ENCODE measurements at places on chromosomes 13 and 19.

- no peak for DNase-seq
Observed at GRCh38 chr13:36089130-36089647, 42.0 kb downstream of the DCLK1 start.

- no peak for DNase-seq
Observed at GRCh38 chr19:28388988-28389387, 824.0 kb downstream of the UQCRFS1 start.

DNA sequence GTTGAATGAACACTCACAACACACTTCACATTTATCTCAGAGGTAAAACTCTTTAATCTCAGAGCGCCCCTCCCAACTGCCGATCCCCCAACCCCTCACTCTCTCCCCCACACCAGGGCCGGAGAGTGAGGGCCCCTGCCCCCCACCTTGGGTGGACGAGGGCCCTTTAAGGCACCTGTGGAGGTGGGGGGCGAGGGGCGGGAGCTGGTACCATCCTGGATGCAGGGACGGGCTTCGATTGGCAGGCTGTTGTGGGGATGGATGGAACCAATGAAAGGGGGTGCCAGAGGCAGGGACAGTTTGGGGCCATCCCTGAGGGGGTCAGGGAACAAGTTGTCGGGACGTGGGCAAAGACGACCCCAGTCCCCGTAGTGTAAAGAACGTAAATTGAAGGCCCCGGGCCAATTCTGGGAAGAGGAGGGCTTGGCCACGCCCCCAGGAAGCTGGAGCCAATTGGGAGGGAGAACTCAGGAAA, 1.7 kb upstream of the PNKP start:
- no peak for DNase-seq

DNA sequence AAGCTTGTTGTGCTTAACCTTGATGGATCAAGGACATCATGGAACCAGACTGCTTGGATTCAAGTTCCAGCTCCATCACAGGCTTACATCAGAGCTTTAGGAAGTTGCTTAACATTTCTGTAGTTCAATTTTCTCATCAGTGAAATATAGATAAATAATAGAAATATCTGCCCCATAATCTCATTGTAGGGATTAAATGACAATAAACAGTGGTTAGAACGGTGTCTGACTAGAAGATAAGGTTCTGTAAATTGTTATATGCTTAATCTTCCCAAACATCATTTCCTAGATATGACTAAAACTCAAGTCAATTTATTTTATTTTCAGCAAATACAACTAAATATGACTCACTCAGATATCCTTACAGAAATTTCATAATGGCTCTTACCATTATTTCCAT, 83.5 kb downstream of the SLITRK1 start:
- peak; percentile 69 for DNase-seq

GRCh38 chr13:81246556-81246955, 905.6 kb upstream of the SPRY2 start:
- no peak for DNase-seq

DNA sequence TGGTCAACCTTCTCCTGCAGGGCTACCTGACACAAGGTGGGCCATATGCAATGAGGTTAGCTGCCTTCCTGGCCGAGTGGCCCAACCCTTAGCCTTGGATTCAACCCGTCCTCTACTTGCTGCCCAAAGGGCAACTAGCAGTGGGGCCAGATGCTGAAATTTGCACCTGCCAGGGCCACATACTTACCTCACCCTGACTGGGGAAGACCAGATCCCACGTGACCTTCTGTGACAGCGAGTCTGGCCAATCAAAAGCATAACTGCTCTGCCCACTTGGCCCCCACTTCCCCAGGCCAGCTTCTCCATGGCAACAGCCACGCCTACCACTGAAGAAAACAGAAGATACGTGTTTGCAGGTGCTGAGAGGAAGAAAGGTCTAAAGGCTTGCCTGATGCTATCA, 10.9 kb downstream of the PEG3 start:
- no peak for DNase-seq

DNA sequence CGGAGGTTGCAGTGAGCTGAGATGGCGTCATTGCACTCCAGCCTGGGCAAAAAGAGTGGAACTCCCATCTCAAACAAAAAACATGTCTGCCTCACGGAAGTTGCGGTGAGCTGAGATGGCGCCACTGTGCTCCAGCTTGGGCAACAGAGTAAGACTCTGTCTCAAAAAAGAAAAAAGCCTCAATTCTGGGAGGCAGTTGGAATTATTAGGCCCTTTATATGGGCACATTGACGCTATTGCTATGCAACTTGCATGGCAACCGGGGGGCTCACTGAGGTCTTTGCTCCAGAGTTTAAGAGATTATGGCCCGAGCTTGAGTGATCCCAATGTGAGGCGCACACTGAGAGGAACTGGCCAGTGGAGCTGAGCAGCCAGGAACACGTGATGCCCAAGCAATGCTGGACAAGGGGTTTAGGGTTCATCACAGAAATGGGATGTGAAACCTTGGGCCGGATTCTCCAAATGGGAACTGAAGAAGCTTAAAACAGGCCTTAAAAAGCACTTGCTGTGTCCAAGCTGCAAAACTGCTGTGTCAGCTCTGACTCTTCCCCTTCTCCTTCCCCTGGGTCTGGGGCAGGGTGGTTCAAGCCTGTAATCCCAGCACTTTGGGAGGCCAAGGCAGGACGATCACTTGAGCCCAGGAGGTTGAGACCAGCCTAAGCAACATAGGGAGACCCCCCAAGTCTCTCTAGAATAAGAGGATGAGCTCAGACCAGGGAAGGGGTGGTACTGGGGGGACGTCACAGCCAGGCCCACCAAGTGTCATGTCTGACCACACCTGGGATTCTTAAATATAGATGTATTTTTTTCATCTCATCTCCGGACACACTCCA, 2.5 kb downstream of the FTL start:
- peak; percentile 74 for DNase-seq

GRCh38 chr19:9917321-9917720, 19.0 kb downstream of the OLFM2 start:
- DNase-seq: peak; percentile 75

- peak; percentile 79 for DNase-seq
Observed at GRCh38 chr13:51397262-51397941, 55.4 kb downstream of the INTS6 start.

DNA sequence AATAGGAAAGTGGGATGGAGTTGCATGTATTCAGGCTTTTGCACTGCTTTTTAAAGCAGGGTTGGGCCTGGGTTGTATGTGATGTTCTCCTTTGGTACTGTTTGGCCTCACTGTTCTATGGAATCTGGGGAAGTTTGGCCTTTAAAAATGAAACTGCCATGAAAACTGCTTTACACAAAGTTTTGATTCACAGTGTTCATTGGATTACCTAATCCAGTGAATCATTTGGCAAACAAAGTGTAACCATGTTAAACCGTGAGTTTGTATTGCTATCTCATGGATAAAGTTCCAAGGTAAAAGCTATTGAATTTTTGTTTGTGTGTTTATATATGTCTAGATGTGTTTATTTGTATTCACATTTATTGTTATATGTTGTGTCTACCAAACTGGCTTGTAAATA, 1658.6 kb downstream of the OLFM4 start:
- DNase-seq: no peak

GRCh38 chr19:40597329-40597838, 3.8 kb upstream of the LTBP4 start:
- DNase-seq: no peak

DNA sequence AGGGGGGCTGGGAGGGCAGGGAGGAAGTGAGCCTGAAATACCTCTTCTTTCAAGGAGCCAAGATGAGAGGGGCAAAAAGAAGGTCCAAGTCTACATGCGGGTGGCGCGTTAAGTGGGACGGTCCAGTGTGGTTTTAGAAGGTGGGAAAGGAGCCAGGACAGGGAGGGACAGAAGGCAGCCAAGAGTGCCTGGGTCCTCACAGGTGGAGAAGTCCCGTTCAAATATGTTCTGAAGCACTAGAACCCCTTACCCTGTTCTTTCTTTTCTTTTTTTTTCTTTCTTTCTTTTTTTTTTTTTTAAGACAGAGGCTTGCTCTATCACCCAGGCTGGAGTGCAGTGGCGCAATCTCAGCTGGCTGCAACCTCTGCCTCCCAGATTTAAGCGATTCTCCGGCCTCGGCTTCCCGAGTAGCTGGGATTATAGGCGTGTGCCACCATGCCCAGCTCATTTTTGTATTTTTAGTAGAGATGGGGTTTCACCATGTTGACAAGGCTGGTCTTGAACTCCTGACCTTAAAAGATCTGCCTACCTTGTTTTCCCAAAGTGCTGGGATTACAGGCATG, 7.4 kb downstream of the CAMSAP3 start:
- no peak for DNase-seq

DNA sequence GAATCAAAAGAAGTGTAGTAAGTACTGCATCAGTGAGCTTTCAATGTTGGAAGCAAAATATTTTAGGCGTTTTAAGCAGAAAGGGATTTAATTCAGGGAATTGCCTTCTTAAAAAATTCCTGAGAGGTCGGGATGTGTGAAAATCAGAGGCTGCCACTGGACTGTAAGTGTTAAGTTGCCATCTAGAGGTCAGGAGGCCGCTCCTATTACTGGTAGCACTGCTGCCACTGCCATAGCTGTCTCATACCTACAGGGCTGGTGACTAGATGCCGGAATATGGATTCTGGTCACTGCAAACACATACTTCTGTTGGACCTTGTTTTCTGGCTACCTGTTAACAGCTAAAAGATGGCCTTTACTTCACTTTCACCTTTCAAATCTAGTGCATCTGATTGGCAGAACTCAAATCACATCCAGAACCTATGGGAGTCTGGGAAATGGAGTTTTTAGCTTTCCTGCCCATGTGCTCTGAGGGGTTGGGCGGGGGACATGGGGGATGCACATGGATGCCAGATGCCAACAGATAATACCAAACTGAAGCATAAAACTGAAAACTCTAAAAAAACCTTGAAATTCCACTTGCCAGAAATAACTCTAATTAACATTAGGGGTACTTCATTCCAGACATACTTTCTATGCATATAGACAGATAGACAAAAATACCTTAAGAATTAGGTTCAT, 29.8 kb downstream of the DGKH start:
- no peak for DNase-seq

GRCh38 chr19:2524840-2525723, 49.2 kb downstream of the GADD45B start:
- DNase-seq: peak; percentile 74

- no peak for DNase-seq
Observed at GRCh38 chr13:97561182-97561581, 127.2 kb downstream of the RAP2A start.

- DNase-seq: no peak
Observed at GRCh38 chr19:47461876-47462275, 9.8 kb downstream of the SLC8A2 start.

- DNase-seq: no peak
Observed at GRCh38 chr19:28785971-28786370, 427.0 kb downstream of the UQCRFS1 start.

- no peak for DNase-seq
Observed at GRCh38 chr13:43127827-43128226, 104.4 kb downstream of the DNAJC15 start.

- no peak for DNase-seq
Observed at GRCh38 chr19:10870501-10870954, 825 bp upstream of the CARM1 start.

- DNase-seq: no peak
Observed at GRCh38 chr13:46202188-46202795, 9.4 kb upstream of the LRRC63 start.

- DNase-seq: peak; percentile 77
Observed at GRCh38 chr13:25375727-25376358, 4.1 kb downstream of the ATP8A2 start.

DNA sequence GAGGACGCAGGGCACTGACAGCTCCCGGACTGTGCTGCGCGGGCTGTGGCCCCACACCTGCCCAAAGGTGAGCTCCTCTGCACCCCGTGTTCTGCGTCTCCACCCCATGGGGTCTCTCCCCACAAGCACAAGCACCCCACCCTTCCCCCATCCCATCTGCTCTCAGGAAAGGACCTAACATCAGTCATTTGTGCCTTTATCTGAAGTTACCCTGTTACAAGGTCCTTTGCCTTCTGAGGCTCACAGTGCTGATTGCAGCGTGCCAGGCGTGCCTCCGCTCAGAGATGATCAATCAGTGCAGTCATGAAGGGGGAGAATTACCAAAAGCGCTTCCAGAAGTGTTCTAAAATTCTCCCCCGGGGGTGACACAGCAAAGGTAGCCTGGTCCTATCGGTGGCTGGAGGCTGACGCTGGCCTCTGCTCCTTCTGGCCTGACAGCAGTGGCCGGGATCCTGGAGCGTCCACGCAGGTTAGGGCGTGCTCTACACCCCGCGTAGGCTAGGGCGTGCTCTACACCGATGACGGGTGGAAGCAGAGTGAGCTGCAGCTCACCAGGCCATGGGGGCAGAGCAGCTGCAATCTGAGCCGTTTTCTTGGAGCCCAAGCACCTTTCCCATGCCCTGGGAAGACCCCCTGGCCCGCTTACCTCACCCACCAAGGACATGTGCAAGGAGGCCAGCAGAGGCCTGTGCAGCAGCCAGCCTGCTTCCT, 84.7 kb upstream of the TM9SF2 start:
- no peak for DNase-seq

DNA sequence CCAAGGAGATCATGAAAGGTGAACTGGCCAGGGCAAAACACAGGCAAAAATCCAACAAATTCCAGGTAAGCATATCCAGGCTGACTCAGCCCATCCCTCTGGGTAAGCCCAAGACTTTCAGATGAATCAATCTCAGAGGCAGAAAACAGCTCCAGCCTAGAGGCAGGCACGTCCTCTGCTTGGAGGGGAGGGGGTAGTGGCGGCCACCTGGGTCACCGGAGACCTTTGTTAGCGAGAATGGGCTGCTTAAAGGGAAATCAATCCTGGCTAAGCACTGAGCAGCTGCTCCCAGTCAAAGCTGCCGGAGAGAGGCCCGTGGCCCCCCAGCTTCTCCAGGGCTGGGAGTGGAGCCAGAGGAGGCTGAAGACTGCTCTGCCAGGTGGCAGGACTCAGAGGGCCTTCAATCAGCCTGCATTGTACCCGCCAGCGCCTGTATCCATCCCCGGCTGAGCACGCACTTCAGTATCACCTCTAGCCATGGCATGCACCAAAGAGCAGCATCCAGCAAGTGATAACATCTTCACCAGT, 48.2 kb downstream of the PIN1 start:
- DNase-seq: no peak

GRCh38 chr13:97001636-97002035, 7.4 kb upstream of the OXGR1 start:
- DNase-seq: no peak

GRCh38 chr13:106619688-106620555, 52.0 kb upstream of the ARGLU1 start:
- peak; percentile 86 for DNase-seq

GRCh38 chr13:89380101-89380500, 1708.9 kb downstream of the SLITRK5 start:
- no peak for DNase-seq
